Sciatic nerve (tissue), 2 donors: ENCODE measurements at places on chromosomes 3 and 15.

- DNase-seq = no peak
Observed at GRCh38 chr3:110493438-110494092, 578.1 kb upstream of the NECTIN3 start.

GRCh38 chr15:100457201-100457600, 71.5 kb downstream of the CERS3 start:
- no peak for DNase-seq

- no peak for DNase-seq
Observed at GRCh38 chr3:14440168-14440518, 37.7 kb downstream of the SLC6A6 start.

GRCh38 chr3:59235634-59236012, 185.8 kb upstream of the CFAP20DC start:
- DNase-seq = no peak

GRCh38 chr3:118991775-118992174, 42.9 kb downstream of the IGSF11 start:
- no peak for DNase-seq

DNA sequence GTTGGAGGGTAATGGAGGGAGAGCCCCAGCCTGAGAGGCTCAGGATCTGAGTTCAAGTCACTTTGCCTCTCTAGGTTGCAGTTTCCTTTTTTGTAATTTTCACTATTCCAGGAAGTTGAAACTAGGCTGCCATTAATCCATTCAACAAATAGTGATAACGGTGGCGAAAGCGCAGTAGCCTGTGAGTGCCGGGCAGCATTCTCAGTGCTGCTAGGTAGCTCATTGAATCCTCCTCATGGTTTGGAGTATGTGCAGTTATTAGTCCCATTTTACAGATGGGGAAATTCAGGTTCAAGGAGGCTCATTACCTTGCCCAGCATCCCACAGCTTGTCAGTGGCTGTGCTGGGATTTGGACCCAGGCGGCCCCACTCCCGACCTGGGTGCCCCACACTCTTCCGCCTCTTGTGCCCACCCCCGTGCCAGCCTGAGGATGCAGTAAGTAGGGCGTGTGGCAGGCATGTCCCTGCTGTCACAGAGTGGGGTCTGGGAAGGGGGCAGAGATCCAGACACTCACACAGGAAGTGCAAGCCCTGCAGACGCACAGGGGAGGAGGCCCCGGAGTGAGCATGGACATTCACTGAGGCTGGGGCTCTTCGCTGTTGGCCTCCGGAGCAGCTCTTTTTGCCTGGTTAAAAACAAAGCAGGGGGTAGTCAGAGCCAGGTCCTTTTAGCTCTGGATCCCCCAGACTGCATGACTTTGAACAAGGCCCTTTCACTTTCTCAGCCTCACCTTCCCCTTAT, 58.8 kb downstream of the SLC6A6 start:
- no peak for DNase-seq

DNA sequence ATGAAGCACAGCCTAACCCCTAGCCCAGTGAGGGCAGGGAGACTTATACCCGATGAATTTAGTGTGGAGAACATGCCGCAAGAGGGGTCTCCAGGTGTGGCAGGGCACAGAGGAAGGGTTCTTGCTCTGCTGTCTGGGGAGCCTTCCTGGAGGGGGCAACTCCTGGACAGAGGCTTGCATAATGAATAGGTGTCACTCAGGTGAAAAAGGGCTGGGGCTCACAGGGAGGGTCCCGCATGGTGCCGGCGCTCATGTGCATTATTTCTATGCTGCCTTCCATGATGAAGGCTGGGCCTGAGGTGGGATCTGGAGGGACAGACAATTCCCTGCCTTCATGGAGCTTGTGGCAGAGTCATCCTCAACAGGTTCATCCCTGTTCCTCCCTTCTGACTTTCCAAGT, 51.5 kb downstream of the ITGA11 start:
- no peak for DNase-seq

DNA sequence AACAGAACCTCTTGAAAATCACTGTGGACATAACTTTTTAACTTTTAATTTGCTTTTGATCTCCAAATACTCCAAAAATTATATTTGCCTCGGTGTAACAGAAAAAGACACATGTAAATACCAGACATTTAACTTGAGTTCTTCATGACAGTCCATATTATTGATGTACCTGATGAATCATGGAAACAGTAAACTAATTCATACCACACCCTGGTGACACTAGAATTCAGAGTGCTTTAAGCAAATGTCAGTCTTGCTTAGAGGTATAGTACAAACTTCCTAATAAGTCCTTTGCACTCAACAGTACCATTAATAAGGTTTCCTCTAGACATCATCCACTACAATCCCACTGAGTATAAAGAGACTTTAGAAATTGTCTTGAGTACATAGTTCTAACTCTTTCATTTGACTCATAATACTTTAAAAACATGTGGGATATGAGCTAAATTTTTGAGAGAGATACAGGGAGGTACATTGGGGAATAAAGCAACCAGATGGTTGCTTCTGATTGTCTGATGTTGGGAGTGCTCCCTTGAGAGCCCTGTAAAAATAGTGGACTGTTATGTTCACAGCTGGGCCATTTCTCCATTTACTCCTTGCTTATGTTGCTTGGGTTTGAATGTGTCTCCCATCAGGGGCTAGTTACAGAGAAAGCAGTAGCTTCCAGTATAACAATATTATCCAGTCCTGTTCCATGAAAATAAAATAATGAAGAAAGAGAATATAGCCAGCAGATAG, 175.7 kb downstream of the ALCAM start:
- DNase-seq = no peak

- no peak for DNase-seq
Observed at GRCh38 chr3:73401059-73401458, 223.7 kb downstream of the PDZRN3 start.

DNA sequence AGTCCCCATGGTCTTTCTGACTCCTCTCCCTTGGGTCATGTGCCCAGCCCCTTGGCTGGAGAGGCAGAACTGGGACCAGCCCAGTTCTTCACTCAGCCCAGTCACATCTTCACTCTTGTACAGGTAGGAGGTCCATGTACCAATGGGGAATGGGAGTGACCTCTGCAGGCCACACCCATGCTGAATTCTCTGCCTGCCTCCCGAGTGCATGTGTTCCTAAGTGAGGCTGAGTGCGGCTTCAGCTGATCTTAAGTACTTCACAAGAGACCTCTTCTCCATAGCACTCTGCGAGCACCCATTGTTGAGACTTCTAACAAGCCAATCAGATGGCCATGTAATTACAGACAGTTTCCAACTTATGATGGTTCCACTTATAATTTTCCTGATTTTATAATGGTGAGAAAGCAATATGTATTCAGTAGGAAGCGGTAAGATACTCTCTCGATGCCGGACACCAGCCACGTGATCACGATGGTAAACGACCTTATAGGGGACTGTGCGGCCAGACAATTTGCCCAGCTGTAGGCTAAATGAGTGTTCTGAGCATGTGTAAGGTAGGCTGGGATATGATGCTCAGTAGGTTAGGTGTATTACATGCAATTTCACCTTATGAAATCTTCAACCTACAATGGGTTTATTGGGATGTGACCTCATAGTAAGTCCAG, 112.1 kb downstream of the KLF13 start:
- no peak for DNase-seq

DNA sequence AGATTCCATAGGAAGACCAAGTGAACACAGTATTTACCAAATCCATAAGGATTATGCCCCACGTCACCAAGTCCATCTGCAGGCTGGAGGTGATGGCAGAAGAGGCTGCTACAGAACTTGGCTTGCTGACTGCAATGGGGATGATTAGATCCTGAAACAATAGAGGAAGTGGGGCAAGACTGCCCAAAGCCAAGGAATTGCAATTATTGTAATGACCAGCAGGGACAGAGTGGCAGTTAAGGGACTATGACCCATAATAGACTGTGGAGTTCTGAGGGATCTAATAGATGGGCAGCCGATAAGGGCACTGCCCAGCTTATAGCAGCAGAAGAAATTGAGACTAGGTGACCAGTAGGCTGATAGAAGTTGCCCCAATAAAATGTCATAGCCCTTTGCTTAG, 108.4 kb downstream of the MINAR1 start:
- DNase-seq = no peak

- DNase-seq = peak; percentile 79
Observed at GRCh38 chr3:100045696-100046095, 68.6 kb downstream of the FILIP1L start.

DNA sequence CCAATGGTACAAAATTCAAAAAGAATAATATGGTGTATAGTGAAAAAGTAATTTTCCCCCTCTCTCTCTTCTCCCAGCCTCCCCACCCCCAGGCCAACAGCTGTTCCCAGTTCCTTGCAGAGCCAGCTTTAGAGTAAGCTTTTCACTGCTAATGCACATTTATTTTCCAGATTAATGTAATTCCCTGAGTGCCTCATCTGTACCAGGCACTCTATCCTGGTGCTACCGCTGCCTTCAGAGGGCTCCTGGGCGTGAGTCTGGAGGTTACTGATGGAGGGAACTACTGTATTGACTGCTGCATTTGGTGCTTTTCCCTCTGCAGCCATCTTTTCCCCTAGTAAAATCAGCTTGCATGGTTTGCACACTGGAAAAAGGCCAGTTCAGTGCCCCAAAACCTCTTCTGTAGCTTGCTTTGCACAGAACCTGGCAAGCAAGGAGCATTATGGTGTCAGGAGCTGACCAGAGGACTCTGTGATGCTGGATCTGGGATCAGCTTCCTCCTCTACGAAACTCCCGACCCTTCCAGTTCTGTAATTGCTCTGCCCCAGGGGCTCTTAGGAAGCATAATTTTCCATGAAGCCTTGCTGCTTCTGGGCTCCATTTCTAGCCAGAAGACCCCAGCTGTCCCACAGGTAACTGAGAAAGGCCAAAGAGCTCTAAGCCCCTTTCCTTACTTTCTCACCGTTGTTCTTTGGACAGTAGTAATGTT, 8.5 kb upstream of the USP3 start:
- DNase-seq = no peak
